ENCODE measurements at places on chromosomes 7 and 10.

DNA sequence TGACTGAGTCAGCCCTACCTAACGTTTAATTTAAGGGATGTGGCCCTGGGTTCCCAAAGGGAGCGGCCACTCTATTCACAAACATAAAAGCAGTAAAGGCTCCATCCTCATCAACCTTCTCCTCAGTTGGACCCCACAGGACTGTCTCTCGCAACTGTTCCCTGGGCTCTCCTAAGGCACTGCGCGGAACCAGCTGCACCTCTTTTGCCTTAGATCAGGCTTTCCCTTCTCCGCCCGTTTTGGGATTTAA is 689 bp upstream of the GTPBP4 start:
- no peak for DNase-seq

- no peak for DNase-seq
Measured at GRCh38 chr7:3412871-3413270, 111.8 kb downstream of the SDK1 start.

DNA sequence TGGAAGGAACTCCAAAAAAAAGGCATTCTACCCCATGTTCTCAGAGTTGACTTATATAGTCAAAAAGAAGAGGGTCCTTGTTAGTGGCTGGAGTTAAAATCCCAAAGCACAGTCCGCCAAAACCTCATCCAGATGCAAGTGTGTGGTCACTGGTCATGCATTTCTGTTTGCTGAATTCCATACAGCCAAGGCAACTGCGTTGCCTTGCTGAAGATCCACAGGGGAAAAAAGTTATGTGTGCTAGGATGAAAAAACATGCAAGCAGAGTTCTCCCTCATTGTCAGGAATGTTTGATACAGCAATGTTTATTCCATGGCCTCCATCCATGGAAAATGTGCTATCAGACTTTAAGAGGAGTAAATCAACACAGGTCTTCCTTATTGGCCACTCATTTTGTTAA is 213.1 kb downstream of the CREB5 start:
- DNase-seq = no peak

GRCh38 chr7:90715067-90715466 is 118.9 kb downstream of the CDK14 start:
- no peak for DNase-seq

DNA sequence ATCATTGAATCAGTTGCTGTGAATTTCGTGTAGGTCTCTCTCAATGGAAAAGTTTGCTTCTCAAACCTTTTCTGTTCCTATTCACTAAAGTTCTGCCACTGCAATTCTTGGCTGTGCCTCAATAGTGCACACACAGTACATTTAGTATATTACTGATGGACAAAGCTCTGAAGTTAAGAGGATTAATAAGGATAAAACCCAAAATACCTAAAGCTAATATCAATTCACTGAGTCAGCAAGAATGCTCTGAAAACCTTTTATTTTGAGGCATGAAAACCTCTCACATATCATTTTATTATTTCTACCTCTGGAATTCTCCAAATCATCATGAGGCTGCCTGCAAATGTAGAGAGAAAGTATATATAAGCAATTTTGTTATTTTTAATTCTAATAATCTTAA is 633.4 kb upstream of the LRRTM3 start:
- DNase-seq = no peak

GRCh38 chr7:128833148-128833945 is 3.1 kb downstream of the FLNC start:
- no peak for DNase-seq

Data from D721Med (cell line).